ENCODE measurements at places on chromosomes 16 and 17.

GRCh38 chr16:59611556-59611955 is 877.4 kb upstream of the GOT2 start:
- DNase-seq: no peak

GRCh38 chr17:1126801-1127550 is 52.8 kb downstream of the ABR start:
- DNase-seq: no peak

GRCh38 chr17:2863204-2863603 is 67.0 kb downstream of the RAP1GAP2 start:
- no peak for DNase-seq

GRCh38 chr16:56108724-56109123 is 82.6 kb upstream of the GNAO1 start:
- DNase-seq: no peak

DNA sequence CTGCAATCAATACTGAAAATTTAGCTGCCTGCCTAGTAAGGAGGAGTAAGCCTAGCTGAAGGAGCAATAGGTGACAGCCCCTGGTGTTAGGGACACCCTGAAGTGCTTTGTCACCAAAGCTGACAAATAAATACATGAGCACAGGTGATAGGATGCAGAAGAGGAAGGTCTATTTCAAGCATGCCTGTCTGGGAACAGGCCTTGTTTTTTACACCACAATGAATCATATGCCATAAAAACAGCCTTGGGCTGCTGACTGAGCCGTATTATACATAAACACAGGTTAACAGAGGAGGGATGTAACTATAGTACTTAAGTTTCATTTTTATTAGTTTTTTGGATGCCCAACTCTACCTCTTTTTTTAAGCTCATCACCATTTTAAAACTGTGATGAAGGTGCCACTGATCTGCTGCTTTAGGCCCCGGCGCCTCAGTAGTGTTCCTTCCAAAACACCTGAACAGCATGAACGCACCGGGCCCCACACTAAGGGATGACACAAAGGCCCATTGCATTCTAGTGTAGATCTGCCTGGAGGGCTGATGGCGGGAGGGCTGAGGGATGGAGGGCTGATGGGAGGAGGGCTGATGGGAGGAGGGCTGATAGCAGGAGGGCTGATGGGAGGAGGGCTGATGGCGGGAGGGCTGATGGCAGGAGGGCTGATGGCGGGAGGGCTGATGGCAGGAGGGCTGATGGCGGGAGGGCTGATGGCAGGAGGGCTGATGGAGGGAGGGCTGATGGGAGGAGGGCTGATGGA is 150.3 kb downstream of the AATF start:
- no peak for DNase-seq
